ENCODE measurements at places on chromosomes 6 and 20.

DNA sequence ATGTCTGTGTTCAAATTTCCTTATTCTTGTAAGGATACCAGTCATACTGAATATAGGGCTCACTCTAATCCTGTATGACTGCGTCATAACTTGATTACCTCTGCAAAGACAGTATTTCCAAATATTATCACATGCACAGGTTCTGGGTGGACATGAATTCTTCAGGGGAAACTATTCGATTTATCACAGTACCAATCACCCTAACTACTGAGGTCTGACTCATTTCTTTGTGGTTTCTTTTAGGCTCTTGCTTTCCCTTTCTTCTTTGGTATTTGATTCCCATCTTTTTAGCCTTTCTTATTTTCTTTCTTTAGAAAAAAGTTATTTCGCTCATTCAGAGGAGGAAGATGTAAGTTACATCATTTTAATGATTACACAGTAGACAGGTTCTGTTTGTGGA is 40.3 kb upstream of the TBX18 start:
- no peak for DNase-seq

GRCh38 chr6:28351087-28351486 is 1.3 kb downstream of the ZKSCAN3 start:
- no peak for DNase-seq

- no peak for DNase-seq
These were observed 318.1 kb downstream of the CLIC5 start for GRCh38 chr6:45697605-45698004.

DNA sequence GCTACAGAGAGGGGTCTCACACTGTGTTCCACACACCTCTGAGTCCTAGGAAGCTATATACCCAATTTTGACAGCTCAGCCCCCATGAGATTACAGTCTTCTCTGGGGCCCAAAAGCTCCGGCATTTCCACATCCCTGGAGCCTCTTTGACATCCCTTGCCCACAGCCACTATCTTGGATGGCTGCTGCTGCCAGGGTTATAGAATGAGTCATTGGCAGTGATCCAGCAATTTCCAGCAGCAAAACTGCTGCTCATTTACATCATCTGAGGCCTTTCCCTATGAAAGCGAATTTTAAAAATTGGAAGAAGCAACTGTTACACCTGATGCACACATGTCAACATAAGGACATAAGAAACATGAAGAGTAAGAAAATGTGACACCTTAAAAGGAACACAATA is 590.7 kb downstream of the MEI4 start:
- DNase-seq, result no peak

- no peak for DNase-seq
These were observed 71.7 kb downstream of the ADGRG6 start for GRCh38 chr6:142373268-142374090.

DNA sequence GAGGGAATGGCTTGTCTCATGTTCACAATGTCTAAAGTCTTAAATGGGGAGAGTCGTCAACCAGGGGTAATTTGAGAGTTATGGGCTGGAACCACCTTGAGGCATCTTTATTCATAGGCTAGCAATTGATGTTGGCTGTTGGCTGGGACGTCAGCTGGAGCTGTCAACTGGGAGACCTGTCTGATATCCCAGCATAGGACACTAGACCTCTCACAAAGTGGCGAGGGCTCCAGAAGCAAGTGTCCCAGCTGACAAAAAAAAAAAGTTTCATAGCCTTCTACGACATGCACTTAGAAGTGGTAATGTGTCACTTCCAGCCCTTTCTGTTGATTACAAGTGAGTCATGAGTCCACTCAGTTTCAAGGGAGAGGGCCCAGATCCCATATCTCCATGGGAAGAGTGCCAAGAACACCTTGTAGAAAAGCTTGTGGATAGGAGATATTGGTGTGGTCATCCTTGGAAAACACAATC is 278.0 kb downstream of the ESR1 start:
- DNase-seq, result no peak

DNA sequence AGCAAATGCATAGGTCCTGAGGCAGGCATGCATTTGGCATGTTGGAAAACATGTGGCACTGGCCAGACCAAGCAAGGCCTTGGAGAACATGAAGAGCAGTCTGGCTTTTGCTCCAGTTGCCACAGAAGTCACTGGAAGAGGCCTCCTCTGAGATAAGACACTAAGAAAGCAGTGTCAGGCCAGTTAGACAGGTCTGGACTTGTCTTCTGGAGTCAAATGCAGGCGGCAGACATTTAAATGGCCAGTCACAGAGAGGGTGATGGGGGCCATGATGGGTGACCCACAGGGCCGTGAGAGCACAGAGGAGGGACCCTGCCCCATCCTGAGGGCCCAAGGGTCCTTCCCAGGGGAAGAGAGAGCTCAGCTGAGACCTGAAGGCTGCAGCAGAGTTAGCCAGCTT is 26.7 kb upstream of the ADA start:
- DNase-seq, result no peak

DNA sequence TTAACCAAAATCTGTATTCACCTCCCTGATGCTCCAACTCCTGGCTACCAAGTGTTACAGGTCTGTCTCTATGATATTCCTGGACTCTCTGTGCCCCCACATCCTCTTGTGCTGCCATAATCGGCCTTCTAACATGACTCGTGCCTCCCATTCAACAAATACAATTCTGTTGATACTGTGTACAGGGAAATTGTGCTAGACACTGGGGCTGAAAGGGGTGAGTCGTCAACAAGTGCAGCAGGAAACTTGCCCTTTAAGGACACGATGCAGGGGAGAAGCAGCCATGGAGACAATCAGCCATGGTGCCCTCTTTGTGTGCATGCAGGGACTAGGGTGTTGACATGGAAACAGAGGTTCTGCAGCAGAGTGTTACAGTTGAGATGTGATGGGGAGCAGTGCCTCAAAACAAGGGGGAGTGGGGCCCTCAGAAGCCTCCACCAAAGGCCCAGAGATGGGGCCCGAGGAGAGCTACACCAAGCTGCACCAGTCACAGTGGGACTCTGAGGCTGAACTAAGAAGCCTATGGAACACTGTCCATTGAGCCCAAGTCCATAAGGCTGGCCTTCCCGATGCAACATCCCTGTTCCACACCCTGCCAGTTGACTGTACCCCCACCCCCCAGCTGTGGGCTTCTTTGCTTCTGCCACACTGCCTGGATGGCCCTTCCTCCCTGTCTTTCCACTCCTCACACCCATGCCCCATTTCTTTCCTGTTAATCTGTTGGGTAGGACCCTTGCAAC is 3.1 kb downstream of the PCED1A start:
- DNase-seq, result no peak

DNA sequence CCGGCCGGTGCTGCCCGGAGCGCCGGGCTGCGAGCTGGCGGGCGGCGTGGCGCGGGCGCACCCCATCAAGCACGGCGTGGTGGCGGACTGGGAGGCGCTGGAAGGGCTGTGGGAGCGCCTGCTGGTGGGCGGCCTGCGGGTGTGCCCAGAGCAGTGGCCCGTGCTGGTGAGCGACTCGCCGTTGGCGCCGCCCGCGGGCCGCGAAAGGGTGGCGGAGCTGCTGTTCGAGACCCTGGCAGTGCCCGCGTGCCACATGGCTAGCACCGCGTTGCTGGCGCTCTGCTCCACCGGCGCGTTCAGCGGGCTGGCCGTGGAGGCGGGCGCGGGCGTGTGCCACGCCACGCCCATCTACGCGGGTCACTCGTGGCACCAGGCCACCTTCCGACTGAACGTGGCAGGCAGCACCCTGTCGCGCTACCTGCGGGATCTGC is 517 bp downstream of the ACTL10 start:
- DNase-seq, result peak; percentile 72

- DNase-seq, result no peak
These were observed 106.0 kb upstream of the CST7 start for GRCh38 chr20:24842918-24843715.

DNA sequence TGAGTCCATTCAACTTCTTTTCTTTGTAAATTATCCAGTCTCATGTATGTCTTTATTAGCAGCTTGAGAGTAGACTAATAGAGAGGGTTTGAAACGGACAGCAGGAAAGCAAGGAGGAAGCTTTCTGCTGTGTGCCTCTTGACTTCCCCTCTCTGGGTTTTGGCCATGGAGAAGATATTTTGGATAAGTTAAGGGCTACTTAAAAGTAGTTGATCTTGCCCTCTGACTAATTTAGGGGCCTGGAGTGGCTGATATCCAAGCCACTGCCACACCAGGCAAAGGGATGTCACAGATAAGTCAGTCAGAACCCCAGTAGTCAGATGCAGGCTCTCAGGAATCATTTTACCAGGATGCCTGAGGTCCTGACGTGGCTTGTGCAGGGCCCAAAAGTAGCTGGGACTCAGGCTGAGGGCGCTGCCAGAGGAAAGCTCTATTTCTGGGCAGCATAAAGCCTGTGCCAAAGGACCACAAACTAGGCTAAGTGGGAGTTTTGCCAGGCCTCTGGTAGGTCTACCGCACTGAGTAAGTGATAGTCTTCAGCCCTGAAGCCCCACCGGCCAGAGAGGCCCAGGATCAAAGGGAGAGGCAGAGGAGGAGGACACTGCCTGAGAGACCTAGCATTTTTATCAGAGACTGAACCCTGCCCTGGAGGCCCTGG is 41.6 kb upstream of the IYD start:
- no peak for DNase-seq
